ENCODE measurements at places on chromosomes 2 and 18. TPM values are rescaled to one million over a fixed set of nuclear protein-coding genes. Genes with fewer than 3 reads are reported as not detected.

Gene TMEM131
- 35.4 TPM for total RNA-seq

Gene MYO3B
- total RNA-seq, result 0.18 TPM

- no peaks in the 10 kb centered on the region for H3K36me3 ChIP-seq
- H3K4me3 ChIP-seq, result no peak overlapping the region
- no peaks in the 10 kb centered on the region for H3K4me1 ChIP-seq
These were observed 2.7 kb downstream of the CDH7 start for GRCh38 chr18:65753520-65753919.

GRCh38 chr18:12803069-12803936 lies 80.7 kb downstream of the PTPN2 start:
- no peak overlapping the region for H3K27ac ChIP-seq
- no peaks in the 10 kb centered on the region for H3K4me1 ChIP-seq
- H3K27me3 ChIP-seq, result no peaks in the 10 kb centered on the region
- no peak for DNase-seq
- H3K36me3 ChIP-seq, result peaks cover 7% of the 10 kb centered on the region

Gene SERPINB4
- not detected for total RNA-seq

Data from CD8-positive, alpha-beta memory T cell (primary cell).